ENCODE measurements at places on chromosomes 7 and 10. TPM values are rescaled to one million over a fixed set of nuclear protein-coding genes. Genes with fewer than 3 reads are reported as not detected.

Gene GIMAP1
- total RNA-seq, result 13.0 TPM

DNA sequence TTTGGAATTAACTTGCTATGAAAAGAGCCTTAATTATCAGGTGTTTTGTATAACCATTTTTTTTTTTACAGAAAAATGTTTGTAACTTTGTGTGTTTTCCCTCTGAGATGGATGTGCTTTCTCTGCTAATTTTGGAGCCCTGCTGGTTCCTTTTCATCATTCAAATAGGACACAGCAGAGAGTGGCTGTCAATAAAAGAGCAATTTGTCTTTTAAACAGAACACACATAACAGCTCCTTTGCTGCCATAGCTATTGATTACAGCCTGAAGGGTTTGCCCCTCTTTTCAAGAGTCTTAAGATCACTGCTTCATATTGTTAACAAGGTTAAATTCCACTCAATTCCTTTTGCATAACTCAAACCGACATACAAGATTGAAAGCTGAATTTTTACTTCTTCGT lies 187.2 kb upstream of the MBL2 start:
- H3K36me3 ChIP-seq, result no peaks in the 10 kb centered on the region
- no peak overlapping the region for H3K4me3 ChIP-seq
- H3K27me3 ChIP-seq, result no peaks in the 10 kb centered on the region
- H3K4me1 ChIP-seq, result no peaks in the 10 kb centered on the region
- H3K27ac ChIP-seq, result no peak overlapping the region
- DNase-seq, result no peak

- no peak overlapping the region for H3K4me3 ChIP-seq
- no peaks in the 10 kb centered on the region for H3K36me3 ChIP-seq
- no peaks in the 10 kb centered on the region for H3K4me1 ChIP-seq
- H3K27me3 ChIP-seq, result no peaks in the 10 kb centered on the region
- DNase-seq, result no peak
Observed at GRCh38 chr7:40799493-40800403, 664.9 kb downstream of the SUGCT start.

GRCh38 chr7:130899638-130900401 lies 165.8 kb upstream of the KLF14 start:
- no peak for DNase-seq
- peak overlapping the region; percentile 33 for H3K27ac ChIP-seq

DNA sequence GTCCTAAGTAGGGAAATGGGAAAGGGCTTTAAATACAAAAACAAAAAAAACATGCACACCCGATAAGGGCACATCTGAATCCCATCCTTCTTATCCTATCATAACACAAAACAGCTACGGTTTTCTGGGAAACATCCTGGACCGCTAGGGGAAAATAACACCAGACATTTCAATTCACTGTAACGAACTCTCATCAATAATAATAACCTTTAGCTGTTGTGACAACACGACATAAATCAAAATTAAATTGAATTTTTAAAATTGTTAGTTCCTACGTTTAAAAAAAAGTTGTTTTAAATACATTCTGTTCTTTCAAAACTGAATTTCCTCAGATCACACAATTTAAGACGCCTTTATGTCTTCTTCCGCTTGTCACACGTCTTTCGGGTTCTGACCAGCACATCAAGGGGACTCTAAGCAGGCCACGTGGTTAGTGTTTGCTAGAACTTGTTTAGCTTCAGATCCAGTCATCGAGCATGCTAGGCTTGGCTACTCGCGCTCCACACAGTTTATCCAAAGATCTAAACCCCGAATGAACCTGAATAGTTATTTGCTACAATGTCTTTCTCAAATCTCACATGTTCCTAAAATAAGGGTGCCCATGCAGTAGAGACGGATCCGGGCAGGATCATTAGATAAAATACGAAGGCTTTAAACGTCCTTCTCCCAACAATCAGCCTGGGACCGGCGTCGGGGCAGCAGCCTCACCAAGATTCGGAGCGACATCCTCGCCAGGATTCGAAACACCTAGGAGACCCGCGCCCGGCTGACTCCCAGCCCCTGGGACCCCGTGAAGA lies 839 bp downstream of the IKZF5 start:
- peaks cover 24% of the 10 kb centered on the region for H3K4me1 ChIP-seq
- no peaks in the 10 kb centered on the region for H3K36me3 ChIP-seq
- H3K27ac ChIP-seq, result peak overlapping the region; percentile 95
- no peaks in the 10 kb centered on the region for H3K27me3 ChIP-seq

DNA sequence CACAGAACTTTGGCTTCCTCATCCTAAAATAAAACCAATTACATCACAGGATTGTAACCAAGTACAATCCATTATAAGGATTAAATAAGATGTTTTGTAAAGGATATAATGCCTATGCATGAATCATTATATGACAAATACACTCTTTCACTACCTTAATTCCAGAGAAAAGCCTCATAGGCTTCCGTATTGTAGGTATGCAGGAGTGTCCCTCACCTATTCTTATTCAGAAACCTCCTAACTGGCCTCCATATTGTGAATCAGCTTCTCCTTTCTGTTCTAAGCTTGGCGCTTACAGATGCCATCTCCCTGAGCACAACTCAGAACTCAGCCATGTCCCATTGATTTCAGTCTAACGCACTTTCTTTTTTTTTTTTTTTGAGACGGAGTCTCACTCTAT lies 69.6 kb upstream of the CAPZA2 start:
- no peak overlapping the region for H3K4me3 ChIP-seq
- no peaks in the 10 kb centered on the region for H3K27me3 ChIP-seq
- no peaks in the 10 kb centered on the region for H3K4me1 ChIP-seq
- H3K27ac ChIP-seq, result no peak overlapping the region
- no peak for DNase-seq

Gene SDHAF3
- total RNA-seq, result 10.0 TPM

- no peaks in the 10 kb centered on the region for H3K4me1 ChIP-seq
- DNase-seq, result no peak
- no peak overlapping the region for H3K27ac ChIP-seq
- H3K27me3 ChIP-seq, result no peaks in the 10 kb centered on the region
- peaks cover 96% of the 10 kb centered on the region for H3K36me3 ChIP-seq
Observed at GRCh38 chr7:92496876-92497275, 19.1 kb upstream of the ERVW-1 start.

- peaks cover 51% of the 10 kb centered on the region for H3K4me1 ChIP-seq
- H3K27ac ChIP-seq, result peak overlapping the region; percentile 12
- DNase-seq, result no peak
- no peaks in the 10 kb centered on the region for H3K27me3 ChIP-seq
Observed at GRCh38 chr10:109895848-109896247, 27.5 kb downstream of the XPNPEP1 start.

Gene ADIRF
- total RNA-seq, result 155 TPM

Gene SLC35G1
- total RNA-seq, result 4.4 TPM

GRCh38 chr7:75732764-75733630 lies 5.7 kb downstream of the HIP1 start:
- peaks cover 35% of the 10 kb centered on the region for H3K4me1 ChIP-seq
- peak overlapping the region; percentile 61 for H3K27ac ChIP-seq
- no peaks in the 10 kb centered on the region for H3K36me3 ChIP-seq
- no peaks in the 10 kb centered on the region for H3K27me3 ChIP-seq
- H3K4me3 ChIP-seq, result no peak overlapping the region
- no peak for DNase-seq

Gene PRPS1L1
- not detected for total RNA-seq

DNA sequence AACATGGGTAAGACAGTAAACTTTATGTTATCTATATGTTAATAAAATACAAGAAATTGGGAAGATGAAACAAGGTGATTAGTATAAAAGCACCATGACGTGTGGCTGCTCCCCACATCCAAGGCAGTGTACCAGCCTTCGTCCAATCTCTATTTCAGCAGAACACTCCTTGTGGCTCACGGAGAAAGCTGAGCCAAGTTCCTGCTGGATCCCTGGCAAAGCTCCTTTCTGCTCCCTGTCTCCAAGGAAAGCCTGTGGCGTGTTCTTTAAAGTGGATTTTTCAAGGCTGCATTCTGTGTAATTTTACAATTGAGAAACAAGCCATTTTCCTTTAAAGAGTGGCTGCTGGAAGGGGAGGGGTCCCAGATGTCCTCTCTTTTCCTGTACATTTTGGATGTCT lies 467.3 kb downstream of the PTPRN2 start:
- no peaks in the 10 kb centered on the region for H3K4me1 ChIP-seq
- no peak for DNase-seq
- H3K27ac ChIP-seq, result no peak overlapping the region
- H3K4me3 ChIP-seq, result no peak overlapping the region

Gene NDUFB8
- 110 TPM for total RNA-seq

DNA sequence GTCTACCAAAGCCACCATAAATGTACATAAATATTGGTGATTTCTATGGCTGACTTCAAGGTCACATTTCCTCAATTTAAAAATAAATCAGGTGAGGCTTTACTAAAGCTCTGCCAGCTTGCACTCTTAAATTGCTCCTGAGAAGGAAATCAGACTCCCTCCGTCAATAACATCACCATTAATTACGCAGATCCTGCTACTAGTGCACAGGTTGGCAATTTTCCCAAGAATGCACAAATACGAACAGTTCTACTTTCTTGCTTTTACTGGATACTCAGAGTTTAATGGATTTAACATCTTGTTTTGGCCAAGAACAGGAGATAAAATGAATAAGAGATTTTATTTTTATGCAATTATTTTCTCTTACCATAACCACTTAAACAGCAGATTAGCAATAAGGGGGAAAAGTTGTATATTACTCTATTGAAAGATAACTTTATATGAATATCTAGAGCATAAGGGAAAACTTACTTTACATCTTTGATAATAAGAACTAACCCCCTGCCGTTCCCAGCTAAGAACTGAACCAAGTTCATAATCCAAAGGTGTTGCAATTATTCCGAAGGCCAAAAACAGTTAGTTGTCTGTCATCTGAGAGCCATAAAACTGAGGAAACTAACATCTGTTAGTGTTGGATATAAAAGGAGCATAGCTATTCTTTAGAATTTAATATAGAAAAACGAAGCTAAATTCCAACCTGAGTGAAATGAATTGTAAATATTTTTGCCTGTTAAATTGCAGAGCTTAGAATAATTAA lies 140.5 kb downstream of the TWIST1 start:
- no peaks in the 10 kb centered on the region for H3K4me1 ChIP-seq
- no peaks in the 10 kb centered on the region for H3K27me3 ChIP-seq
- H3K27ac ChIP-seq, result no peak overlapping the region

Gene FAM24A
- not detected for total RNA-seq

Gene LRRC4
- 6.4 TPM for total RNA-seq

DNA sequence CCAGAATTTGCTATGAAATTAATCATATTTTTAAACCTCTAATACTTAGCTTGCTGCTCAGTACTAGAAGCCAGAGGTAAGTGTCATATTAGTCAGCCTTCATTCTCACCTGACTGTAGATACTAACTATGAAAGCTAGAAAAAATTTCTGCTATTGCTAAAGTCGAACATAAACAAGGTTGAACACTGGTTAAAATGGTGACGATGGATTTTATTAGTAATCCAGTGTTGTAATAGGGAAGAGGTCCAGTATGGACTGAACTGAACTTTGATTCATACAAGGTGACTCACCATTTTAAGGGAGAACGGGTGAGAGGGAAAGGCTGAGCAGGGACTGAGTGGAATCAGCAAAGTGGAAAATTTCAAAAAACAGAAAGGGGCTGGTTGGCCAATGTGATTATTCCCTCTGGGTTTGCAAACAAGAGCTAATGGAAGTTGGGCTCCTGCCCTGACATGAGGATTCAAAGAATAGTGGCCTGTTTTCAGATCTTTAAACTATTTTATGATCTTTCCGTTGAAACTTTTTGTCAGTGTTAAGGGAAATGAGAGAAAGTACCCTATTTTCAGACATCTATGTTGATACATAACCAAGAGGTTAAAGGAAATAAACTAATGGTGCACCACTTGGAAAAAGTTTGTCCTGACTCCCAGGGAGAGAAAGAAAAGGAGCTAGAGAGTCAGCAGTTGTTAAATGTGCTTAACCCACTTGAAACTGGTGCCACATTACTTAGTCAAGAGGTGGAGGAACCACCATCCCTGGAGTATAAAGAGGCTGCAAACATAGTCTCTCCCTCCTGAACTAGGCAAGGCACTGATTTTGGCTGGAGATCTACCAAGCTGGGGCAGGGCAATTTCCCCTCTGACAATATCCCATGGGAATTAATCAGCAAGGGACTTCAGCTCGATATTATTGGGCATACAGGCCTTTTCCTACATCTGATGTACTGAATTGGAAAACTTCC lies 15.3 kb upstream of the AKR1C1 start:
- no peaks in the 10 kb centered on the region for H3K36me3 ChIP-seq
- H3K27me3 ChIP-seq, result no peaks in the 10 kb centered on the region
- no peak for DNase-seq
- H3K4me1 ChIP-seq, result peaks cover 25% of the 10 kb centered on the region
- peak overlapping the region; percentile 75 for H3K27ac ChIP-seq
- H3K4me3 ChIP-seq, result no peak overlapping the region

DNA sequence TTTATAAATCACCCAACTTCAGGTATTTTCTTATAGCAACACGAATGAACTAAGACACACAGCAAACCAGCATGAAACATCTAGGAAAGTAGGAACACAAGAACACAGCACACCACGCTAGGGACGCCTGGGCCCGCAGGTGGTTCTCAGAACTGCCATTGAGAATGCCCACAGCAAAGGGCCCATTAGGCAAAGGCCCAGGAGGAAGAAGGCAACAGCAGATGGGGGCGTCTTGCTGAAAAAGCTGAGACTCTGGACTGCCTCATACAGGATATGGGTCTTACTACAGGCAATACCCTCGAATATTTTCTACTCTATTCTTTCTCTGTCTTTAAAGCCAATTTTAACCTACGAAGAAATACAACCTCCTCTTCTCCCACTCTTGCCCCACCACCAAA lies 77.3 kb downstream of the PARD3 start:
- no peak for DNase-seq
- no peaks in the 10 kb centered on the region for H3K27me3 ChIP-seq
- peaks cover 6% of the 10 kb centered on the region for H3K4me1 ChIP-seq

DNA sequence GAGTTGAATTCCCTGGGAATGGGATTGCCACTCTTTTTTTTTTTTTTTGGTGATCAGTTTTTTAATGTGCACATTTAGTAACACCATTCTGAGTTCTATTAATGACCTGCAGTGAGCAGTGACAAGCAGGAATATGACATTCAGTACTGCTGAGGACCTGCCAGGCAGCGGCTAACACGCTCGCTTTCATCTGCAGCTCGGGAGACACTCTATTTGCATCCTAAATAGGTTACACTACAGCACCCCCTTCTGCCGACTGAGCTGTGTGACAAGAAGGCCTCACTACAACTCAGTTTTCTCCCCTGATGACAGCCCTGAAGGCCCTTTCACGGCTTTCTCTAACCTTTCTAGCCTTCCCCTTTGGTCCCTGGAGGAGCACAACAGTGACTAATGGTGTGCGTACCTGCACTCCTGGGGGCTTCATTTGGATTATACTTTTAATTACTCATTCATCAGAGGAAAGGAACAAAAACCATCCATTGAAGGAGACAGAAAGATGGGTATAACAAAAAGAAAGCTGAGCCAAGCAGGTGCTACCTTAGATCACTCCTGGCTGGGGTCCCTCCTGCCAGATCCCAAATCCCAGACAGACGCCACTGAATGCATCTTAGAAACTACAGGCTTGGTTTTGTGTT lies 872.4 kb downstream of the LRMDA start:
- peaks cover 10% of the 10 kb centered on the region for H3K4me1 ChIP-seq
- no peak overlapping the region for H3K4me3 ChIP-seq
- DNase-seq, result peak; percentile 82
- H3K27me3 ChIP-seq, result no peaks in the 10 kb centered on the region

Gene MMRN2
- total RNA-seq, result 86.3 TPM
